ENCODE measurements at places on chromosomes 2 and 18. TPM values are rescaled to one million over a fixed set of nuclear protein-coding genes. Genes with fewer than 3 reads are reported as not detected.

Gene TNS1
- total RNA-seq = not detected

Gene DLX1
- total RNA-seq = not detected

Gene SPATA3
- not detected for total RNA-seq

Gene TWIST2
- not detected for total RNA-seq

Gene ALS2
- total RNA-seq = 6.6 TPM

Data from CD8-positive, alpha-beta T cell (primary cell).